ENCODE measurements at places on chromosomes 6 and 20.

GRCh38 chr20:41380551-41381193 lies 14.1 kb upstream of the EMILIN3 start:
- no peak for DNase-seq

DNA sequence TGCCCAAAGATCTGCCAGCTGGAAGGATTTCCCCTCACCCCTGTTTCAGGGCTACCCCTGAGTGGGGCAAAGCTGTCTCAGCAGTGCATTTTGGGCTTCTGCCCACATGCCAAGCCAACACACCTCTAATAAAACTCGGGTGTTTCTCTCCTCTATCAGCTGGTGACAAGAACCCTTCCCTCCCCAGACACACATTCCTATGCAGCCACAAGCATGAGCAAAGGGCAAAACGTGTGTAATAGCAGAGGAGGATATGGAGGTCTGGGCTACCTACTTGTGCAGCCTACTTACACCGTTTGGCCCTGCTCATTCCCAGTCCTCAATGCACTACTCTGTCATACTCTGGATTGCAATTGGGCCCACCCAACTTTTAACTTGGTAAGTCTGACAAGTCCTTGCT lies 101.3 kb downstream of the IYD start:
- no peak for DNase-seq

GRCh38 chr6:147849401-147850330 lies 341.2 kb downstream of the SAMD5 start:
- no peak for DNase-seq

DNA sequence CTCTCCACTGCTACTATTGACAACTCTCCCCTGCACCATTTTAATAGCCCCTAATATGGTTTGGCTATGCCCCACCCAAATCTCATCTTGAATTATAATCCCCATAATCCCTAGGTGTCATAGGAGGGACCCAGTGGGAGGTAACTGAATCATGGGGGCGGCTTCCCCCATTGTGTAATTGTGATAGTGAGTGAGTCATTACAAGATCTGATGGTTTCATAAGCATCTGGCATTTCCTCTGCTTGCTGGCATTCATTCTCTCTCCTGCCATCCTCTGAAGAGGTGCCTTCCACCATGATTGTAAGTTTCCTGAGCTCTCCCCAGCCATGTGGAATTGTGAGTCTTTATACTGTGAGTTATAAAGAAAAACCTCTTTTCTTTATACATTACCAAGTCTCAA lies 74.1 kb upstream of the TCF21 start:
- DNase-seq = no peak

- DNase-seq = no peak
These were observed 89.7 kb upstream of the GCM1 start for GRCh38 chr6:53238311-53238710.

DNA sequence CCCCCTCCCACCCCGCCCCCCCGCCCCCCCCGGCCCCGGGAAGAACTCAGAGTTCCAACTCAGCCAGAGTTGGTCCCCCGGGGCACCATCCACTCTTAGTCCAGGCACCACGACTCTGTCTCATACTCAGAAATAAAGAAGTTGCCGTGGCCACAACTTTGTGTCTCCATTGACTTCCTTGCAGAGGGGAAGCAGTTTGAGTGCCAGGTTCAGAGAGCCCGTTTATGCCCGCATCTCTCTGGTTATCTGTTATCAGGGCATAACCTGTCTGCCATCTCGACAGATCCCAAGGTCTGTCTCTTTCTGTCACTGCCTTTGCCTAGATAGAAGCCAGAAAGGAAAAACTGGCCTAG lies 605 bp downstream of the CDC5L start:
- peak; percentile 13 for DNase-seq

- no peak for DNase-seq
These were observed 233.8 kb downstream of the ARHGAP18 start for GRCh38 chr6:129476248-129476564.

- DNase-seq = no peak
These were observed 21.4 kb downstream of the KCNQ5 start for GRCh38 chr6:72643214-72643613.

DNA sequence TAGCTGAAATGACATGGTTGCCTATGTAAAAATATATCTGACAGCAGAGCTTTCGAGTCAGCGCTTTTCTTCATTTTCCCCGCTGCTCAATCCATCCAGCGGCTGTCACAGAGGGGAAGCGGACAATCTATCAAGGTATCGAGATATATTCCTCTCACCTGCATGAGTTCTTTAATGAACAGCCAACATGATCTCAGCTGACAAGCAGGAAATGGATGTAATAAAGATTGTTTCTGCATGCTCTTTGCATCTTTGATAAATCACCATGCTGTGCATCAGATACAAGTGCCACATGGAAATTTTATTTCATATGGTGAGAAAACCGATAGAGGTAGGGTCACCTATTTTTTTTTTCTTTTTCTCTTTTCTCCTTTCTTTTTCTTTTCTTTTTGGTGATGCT lies 602.3 kb upstream of the MMS22L start:
- no peak for DNase-seq

DNA sequence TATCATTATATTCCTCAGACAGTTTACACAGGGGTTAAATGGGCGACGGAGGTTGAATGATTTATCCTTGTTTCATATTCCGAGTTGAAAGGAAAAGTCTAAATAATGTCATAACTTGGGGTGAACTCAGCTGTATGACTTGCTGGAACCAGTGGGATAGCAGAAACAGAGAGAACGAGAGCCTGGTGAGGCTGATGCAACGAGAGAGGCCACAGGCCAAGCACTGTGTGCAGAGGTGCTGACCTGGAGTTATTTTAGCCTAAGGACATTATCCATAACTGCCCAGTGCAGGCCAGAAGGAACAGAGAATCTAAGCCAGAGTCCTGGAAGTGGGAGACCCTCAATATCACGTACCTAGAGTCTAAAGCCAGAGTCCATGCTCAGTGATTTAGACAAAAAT lies 394.9 kb downstream of the MAFB start:
- DNase-seq = no peak

GRCh38 chr6:169930799-169931198 lies 179.4 kb downstream of the ERMARD start:
- DNase-seq = no peak

GRCh38 chr20:36629719-36630681 lies 16.0 kb downstream of the SLA2 start:
- peak; percentile 59 for DNase-seq

GRCh38 chr6:63295553-63296194 lies 24.1 kb downstream of the LGSN start:
- DNase-seq = no peak

DNA sequence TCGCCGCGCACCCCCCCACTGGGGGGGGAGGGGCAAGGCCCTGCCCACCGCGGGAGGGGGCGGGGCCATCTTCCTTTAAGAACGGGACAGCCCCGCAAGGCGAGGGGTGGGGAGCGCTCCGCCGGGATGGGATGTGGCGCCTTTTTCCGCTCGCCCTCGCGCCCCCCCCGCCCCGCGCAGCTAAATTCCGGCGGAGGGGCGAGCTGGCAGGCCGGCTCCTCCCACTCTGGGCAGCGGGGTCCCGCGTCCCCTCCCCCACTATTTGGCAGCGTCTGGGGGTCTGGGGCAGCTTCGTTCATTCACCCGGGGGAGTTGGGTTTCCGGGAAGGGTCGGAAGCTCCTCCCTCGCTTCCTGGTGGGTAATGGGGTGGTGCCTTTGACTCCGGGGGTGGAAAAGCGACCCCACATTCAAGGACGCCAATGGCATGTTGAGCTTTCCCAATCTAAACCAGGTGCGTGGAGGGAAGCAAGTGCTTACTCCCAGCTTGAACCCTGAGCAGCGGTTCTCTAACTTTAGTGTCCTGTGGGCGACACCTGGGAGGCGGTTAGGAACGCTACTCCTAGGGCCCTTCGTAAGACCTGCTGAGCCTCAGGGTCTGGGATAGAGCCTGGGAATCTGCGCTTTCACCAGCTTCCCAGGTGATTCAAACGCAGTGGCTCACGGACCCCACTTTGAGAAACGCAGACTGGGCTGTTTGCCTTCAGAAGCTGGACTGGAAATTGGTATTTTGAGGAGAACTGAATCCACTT lies 927 bp downstream of the ASXL1 start:
- peak; percentile 53 for DNase-seq

DNA sequence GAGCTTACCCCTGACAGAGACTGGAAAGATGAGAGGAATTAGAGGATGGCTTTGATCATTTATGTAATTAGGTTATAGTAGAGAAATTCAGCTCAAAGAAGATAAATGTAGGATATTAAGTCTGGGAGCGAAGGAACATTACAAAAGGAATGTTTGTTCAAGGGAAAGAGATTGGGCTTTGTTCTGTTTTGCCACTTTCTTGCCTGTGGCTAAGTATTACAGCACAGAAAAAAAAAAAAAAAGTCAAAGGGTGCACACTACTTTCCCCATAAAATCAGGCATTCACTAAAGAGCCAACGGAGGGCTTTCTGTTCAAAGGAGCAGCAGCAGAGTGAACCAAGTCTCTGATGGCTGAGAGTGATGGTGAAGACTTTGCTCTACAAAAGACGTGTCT lies 5.0 kb upstream of the HDDC2 start:
- DNase-seq = no peak

GRCh38 chr6:167093406-167093921 lies 29.4 kb upstream of the CCR6 start:
- DNase-seq = no peak

GRCh38 chr20:53735536-53736050 lies 142.0 kb upstream of the ZNF217 start:
- DNase-seq = no peak

- no peak for DNase-seq
These were observed 6.5 kb upstream of the USP45 start for GRCh38 chr6:99521633-99522151.

GRCh38 chr6:121426686-121427085 lies 8.8 kb upstream of the GJA1 start:
- DNase-seq = no peak

GRCh38 chr20:5719861-5720403 lies 30.3 kb upstream of the SHLD1 start:
- DNase-seq = no peak

Measured in effector memory CD8-positive, alpha-beta T cell (primary cell).